ENCODE measurements at places on chromosomes 7 and 10.
A peak's percentile ranks its signal among the peaks of the same experiment; 100 is the strongest.

DNA sequence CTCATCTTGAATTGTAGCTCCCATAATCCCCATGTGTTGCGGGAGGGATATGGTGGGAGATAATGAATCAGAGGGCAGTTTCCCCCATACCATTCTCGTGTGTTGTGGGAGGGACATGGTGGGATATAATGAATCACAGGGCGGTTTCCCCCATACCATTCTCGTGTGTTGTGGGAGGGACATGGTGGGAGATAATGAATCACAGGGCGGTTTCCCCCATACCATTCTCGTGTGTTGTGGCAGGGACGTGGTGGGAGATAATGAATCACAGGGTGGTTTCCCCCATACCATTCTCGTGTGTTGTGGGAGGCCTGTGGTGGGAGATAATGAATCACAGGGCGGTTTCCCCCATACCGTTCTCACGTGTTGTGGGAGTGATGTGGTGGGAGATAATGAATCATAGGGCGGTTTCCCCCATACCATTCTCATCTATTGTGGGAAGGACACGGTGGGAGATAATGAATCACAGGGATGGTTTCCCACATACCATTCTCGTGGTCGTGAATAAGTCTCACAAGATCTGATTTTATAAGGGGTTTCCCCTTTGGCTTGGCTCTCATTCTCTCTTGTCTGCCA, 271.0 kb downstream of the MAD1L1 start:
- H3K27ac ChIP-seq, result peak overlapping the region; percentile 88
- H3K4me3 ChIP-seq, result peak overlapping the region; percentile 16
- peak; percentile 70 for DNase-seq

GRCh38 chr10:71088054-71088453, 124.3 kb upstream of the UNC5B start:
- H3K4me3 ChIP-seq, result no peak overlapping the region
- H3K27me3 ChIP-seq, result peaks cover 28% of the 10 kb centered on the region
- no peak overlapping the region for H3K27ac ChIP-seq

- H3K27ac ChIP-seq, result no peak overlapping the region
- no peaks in the 10 kb centered on the region for H3K27me3 ChIP-seq
- no peak overlapping the region for H3K4me3 ChIP-seq
- DNase-seq, result peak; percentile 29
- peaks cover 7% of the 10 kb centered on the region for H3K4me1 ChIP-seq
These were observed 30.0 kb upstream of the TES start for GRCh38 chr7:116180302-116180701.

GRCh38 chr7:108057951-108058481, 55.1 kb upstream of the LAMB1 start:
- no peaks in the 10 kb centered on the region for H3K36me3 ChIP-seq
- DNase-seq, result no peak
- H3K27me3 ChIP-seq, result peaks cover 25% of the 10 kb centered on the region
- no peak overlapping the region for H3K4me3 ChIP-seq

DNA sequence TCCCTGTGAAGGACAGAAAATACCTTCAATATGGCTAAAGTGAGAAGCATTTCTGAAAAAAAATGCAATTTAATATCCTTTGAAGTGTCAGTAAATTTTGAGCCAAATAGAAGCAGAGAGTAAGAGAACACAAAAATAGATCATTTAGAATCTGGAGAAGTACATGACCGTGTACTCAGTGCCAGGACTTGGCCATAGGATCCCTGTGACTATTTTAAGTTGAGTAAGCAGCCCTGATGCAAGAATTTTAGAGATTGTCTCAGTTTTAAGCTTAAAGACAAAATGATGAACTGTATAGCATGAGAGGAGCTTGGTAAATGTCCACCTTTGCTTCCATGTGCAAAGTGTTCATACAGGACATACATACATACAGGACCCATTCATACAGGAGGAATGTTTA, 2.5 kb downstream of the PTER start:
- peaks cover 13% of the 10 kb centered on the region for H3K36me3 ChIP-seq
- no peak for DNase-seq
- peaks cover 51% of the 10 kb centered on the region for H3K4me1 ChIP-seq
- H3K27ac ChIP-seq, result peak overlapping the region; percentile 19

- DNase-seq, result no peak
- H3K27ac ChIP-seq, result no peak overlapping the region
- no peaks in the 10 kb centered on the region for H3K36me3 ChIP-seq
- H3K4me1 ChIP-seq, result no peaks in the 10 kb centered on the region
- no peak overlapping the region for H3K4me3 ChIP-seq
These were observed 1195.7 kb upstream of the SORCS1 start for GRCh38 chr10:108360187-108360586.

DNA sequence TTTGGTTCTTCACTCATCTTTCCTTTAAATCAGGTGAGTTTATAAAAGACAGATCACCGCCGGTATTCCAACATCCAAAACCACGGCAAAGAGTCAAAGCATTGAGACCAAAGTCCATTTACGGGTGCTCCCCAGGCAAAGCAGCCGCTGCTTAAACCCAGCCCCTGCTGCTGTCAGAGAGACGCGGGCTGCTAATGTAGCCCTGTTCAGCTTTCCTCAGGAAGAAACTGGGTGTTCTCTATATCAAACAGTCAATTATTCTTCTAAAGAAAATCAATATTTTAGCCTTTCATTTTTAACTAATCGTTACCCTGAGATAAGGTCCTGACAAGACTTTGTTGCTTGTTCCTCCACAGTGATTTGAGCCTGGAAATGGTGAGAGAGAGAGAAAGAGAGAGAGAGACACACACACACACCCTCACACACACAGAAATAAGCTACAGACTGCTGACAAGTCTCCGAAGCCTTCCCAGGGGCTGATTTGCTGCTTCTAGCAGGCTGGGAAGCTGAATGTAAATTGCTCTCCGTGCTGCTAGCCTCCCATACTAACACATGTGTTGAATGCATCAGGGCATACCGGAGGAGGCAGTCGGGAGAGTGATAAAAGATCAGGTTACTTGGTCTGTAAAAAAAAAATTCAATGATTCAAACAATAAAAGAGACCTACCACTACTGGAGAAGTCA, 183.0 kb upstream of the ANK3 start:
- H3K4me1 ChIP-seq, result peaks cover 46% of the 10 kb centered on the region
- peak overlapping the region; percentile 74 for H3K27ac ChIP-seq
- H3K27me3 ChIP-seq, result no peaks in the 10 kb centered on the region
- H3K4me3 ChIP-seq, result peak overlapping the region; percentile 45
- peaks cover 1% of the 10 kb centered on the region for H3K36me3 ChIP-seq
- no peak for DNase-seq

DNA sequence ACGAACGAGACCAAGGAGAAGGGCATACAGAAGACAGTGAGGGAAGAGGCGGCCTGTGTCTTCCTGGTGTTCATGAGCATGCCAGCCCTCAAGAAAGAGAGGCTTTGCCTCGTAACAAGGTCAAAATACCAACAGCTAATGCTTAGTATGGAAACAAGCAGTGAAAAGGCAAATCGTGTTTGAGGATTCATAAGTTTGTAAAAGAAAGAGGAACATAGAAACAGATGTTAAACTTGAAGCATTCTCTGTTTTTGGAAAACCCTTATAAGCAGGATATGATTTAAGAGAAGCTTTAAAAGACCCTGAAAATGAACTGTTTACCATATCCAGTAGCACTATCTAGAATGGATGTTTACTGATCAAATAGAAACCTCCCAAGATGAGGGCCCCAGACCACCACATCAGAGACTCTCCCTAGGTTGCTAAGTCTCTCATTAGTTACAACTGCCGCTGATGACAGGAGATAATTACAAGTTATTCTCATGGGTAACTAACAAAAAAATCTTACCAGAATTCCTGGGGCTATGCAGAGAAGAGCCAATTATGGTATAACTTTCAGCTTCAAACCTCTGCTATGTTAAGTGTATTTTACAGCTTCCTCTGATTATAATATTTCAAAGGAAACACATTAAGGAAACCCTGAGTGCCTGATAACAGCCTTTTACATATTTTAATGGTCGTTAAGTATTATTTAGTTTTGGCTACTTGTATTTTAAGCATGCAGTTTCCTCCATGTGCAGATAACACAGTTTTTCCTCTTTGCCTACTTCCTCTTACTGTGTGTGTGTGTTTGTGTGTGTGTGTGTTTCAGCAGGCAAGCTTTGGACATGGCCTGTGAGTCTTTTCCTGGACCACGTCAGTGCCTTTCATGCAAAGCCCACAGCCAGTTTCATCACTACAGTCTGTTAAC, 17.9 kb downstream of the JCAD start:
- H3K4me1 ChIP-seq, result no peaks in the 10 kb centered on the region
- H3K27me3 ChIP-seq, result peaks cover 59% of the 10 kb centered on the region
- H3K27ac ChIP-seq, result no peak overlapping the region
- DNase-seq, result no peak

GRCh38 chr10:77629775-77630506, 7.7 kb downstream of the KCNMA1 start:
- no peaks in the 10 kb centered on the region for H3K4me1 ChIP-seq
- no peak overlapping the region for H3K4me3 ChIP-seq
- no peaks in the 10 kb centered on the region for H3K36me3 ChIP-seq

GRCh38 chr7:147413557-147413870, 1177.1 kb upstream of the C7orf33 start:
- H3K27ac ChIP-seq, result no peak overlapping the region
- no peaks in the 10 kb centered on the region for H3K27me3 ChIP-seq
- no peak for DNase-seq
- no peak overlapping the region for H3K4me3 ChIP-seq
- H3K4me1 ChIP-seq, result no peaks in the 10 kb centered on the region
